HT1080 (cell line): ENCODE measurements at places on chromosomes 1 and 21.
A peak's percentile ranks its signal among the peaks of the same experiment; 100 is the strongest.

- peak; percentile 33 for DNase-seq
Measured at GRCh38 chr1:25996966-25997827, 666 bp downstream of the PAFAH2 start.

DNA sequence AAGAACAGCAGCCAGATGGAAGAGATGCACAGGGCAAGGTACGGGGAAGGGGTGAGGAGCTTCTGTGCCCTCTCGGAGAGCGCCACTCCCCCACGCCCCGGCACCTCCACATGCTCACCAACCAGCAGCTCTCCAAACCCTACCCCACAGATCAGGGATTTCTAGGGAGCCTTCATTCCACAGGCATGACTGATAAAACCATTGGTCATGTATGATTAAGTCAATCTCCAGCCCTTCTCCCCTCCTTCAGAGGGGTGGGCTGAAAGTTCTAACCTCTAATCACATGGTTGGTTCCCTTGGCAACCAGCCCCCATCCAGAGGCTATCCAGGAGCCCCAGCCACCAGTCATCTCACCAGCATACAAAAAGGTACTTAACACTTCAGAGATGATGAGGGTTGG is 144.7 kb downstream of the TGFBR3 start:
- peak; percentile 18 for DNase-seq

- DNase-seq, result no peak
Measured at GRCh38 chr1:2528966-2529783, 888 bp downstream of the HES5 start.

- DNase-seq, result no peak
Measured at GRCh38 chr1:215887627-215888026, 320.5 kb downstream of the KCTD3 start.

- DNase-seq, result no peak
Measured at GRCh38 chr1:22738069-22738435, 27.4 kb downstream of the EPHB2 start.

- no peak for DNase-seq
Measured at GRCh38 chr1:214511639-214511998, 39.8 kb downstream of the PTPN14 start.

DNA sequence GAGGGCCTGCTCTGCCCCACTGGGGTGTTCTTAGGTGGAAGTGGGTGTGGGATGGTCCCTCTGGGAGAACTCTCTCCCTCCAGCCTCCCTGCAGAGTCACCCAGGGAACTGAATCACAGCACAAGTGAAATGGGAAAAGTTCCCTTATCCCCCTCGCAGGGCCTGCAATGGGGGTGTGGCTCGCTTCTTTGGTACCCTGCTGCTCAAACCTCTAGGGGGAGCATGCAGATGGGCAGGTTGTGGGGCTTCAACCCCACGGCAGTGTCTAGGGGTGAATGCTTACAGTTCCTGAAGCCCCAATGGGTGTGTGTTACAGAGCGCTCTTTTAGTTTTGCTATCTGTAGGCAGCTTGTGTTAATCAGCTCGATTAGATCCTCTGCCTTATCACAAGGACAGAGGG is 59.0 kb upstream of the TINAGL1 start:
- no peak for DNase-seq

DNA sequence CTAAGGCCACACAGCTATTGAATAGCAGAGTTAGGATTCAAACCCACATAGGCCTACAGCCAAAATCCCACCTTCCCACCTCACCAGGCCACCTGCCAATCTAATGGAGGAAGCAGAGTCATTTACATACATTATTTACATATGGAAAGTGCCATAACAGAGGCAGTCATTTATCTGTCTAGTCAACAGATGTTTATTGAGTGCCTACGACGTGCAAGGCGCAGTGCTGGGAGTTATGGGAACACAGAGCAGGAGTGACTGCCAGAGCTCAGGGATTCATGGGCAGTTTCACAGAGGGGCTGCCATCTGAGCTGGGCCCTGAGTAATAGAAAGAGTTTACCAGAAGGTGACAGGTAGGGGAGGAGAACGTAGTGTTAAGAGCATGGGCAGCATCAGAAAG is 10.3 kb upstream of the PADI6 start:
- DNase-seq, result no peak

DNA sequence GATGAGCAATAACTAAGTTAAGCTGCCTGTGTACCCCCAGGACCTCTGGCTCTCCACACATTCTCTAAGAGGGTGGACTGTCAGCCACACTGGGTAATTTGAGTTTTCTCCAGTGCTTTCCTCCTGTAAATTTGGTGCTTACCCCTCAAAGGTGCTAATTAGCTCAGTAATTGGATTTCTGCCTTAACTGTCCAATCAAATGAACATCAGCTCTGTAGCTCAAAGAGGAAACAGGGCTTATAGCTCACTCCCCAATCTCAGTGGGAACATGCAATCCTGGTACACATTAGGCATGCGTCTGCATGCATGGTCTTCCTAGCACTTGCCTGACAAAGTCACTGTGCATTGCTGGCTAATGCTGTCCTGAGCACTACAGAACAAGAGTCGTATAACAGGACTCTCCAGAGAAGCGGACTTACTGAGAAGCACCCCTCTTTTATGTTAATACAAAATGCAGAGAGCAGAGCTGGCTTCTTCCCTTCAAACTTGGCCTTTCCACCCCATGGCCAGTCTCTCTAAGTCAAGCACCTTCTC is 110.1 kb downstream of the NTPCR start:
- DNase-seq, result no peak

DNA sequence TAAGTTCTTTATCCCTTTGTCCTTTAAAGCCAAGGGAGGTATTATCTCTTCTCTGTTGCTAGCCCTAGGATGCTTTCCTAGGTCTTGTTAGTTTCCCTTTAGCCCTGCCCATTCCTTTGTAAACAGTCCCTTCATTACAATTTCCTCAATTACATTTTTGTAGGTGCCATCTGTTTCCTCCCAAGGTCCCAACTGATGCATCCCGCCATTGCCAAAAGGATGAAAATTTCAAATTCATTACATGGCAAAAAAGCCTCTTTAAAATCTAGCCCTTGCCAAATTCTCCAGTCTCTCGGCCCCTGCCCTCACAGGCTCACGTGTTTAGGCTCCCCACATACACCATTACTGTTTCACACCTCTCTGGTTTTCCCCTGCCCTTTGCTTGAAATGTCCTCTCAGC is 151.9 kb upstream of the C1orf87 start:
- DNase-seq, result no peak

DNA sequence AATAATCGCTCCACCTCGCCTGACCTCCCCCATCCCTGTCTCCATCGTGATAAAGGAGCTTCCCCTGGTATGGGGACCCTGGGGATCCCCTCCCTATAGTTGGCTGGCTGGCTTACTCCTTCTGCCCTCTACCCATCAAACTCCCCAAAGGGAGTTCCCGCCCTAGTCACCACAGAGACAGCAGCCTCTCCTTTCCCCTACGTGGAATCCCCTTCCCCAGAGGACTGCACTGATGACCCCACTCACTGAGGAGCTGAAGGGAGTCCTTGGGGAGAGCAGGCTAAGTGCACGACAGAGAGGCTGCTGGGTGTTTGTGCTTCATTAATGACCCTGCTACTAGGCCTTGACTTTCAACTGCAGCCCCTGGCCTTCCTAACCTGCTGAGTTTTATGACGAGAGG is 1.9 kb downstream of the CADM3 start:
- no peak for DNase-seq

DNA sequence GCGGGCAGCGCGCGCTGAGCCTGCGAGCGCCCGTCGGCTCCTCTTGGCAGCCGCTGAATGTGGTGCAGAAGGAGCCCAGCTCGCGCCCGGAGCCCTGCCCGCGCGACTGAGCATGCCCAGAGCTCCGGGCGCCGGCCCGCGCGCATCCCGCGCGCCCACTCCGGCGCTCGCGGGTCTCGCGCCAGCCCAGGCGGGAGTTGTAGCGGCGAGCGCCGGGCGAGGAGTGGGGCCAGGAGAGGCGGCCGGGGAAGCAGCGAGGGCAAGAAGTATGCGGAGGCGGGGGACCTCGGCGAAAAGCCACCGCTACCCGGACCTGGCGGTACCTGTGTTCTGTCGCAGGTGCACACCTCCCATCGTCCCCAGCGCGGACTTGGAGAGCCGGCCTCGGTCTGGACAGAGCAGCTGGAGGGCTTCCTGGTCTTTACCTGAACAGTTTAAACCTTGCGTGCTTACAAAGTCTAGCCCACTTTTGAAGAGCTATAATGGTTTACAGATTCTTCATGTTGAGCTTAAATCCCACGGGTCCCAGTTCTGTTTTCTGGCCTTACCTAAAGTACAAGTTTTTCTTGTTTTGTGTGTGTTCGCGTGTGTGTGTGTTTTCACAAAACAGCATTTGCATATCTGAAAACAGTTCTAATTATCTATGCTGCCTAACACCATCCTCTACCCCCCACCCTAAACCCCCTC is at the start of gene DDAH1:
TSS of gene DDAH1 (minus strand) at position 61 of the 687 bp plus-strand sequence. CDS start 114 bp downstream, outside the sequence.
- peak; percentile 59 for DNase-seq
